ENCODE measurements at places on chromosomes 7 and 10.

- no peak for DNase-seq
These were observed 225.4 kb downstream of the HPSE2 start for GRCh38 chr10:99010286-99010685.

DNA sequence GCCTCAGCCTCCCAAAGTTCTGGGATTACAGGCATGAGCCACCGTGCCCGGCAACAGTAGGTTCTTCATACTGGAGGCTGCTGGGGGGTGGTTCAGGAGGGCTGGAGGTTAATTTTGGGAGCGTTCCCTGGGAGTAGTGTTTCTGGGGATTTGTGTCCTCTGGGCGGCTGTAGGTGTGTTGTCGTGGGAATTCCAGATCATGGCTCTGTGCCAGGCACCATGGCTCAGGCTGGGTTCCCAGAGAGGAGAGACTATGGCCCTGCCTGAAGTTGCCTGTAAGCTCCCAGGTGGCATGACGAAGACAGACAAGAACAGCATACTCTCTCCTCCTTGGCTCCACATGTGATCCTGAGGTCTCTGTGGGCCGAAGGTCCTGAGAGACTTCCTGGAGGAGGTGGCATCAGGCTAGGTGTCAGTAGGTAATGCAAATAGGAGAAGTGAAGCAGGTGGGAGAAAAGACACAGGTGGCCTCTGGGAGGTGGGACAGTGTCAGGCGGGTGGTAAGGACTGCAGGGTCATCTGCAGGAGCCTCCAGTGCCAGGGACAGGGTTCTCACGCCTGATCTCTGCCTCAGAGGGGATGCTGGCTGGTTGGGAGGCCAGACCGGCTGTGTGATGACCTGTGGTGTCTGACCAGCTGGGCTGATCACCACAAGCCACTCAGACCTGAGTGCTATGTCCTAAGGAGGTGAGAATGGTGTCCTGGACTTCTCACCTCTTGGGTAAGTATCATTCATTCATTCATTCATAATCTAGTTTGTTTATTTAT lies 18.7 kb downstream of the CLIP2 start:
- DNase-seq, result no peak

- DNase-seq, result no peak
These were observed at the start of gene CYP2C8 for GRCh38 chr10:95069286-95069685. TSS of gene CYP2C8 (minus strand) at chr10:95069497. CDS start at chr10:95069402, 95 bp downstream.

GRCh38 chr7:52639981-52640380 lies 395.5 kb upstream of the POM121L12 start:
- no peak for DNase-seq

GRCh38 chr10:90447831-90448230 lies 410.0 kb downstream of the HTR7 start:
- no peak for DNase-seq

DNA sequence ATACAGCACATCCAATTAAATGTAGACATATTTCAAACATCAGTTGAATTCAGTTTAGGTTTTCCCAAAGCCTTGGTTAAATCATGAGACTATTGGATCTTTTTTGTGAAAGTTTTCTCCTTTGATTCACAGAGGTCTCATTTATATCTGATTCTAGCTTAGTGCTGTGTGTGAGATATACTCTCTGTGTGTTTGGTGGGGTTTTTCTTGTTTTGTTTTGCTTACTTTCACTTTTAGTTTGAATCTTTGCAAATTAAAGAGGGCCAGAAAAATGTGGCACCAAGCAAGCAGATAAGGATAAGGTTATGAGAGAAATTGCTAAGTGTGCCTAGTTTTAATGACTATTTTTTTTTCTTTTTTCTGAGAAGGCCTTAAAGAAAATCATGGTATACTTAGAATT lies 12.6 kb upstream of the OR6B1 start:
- DNase-seq, result no peak

GRCh38 chr10:79268161-79268601 lies 79.1 kb upstream of the PPIF start:
- DNase-seq, result no peak

DNA sequence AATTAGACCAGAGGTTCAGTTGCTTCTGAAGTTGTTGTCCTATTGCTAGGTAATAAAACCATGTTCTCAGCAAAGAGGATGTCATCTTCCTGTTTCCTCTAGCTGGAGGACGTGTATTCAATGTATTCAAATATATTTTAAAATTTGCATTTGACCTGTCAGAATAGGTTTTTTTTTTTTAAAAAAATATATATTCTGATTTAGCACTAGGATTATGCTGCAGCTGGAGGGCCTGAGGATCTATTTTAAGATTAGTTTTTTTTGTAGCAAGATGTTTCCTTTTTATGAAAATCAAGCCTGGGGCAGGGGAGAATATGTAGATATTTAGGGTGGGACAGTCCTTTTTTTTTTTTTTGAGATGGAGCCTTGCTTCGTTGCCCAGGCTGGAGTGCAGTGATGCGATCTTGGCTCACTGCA lies 337.0 kb downstream of the FRMD4A start:
- no peak for DNase-seq

DNA sequence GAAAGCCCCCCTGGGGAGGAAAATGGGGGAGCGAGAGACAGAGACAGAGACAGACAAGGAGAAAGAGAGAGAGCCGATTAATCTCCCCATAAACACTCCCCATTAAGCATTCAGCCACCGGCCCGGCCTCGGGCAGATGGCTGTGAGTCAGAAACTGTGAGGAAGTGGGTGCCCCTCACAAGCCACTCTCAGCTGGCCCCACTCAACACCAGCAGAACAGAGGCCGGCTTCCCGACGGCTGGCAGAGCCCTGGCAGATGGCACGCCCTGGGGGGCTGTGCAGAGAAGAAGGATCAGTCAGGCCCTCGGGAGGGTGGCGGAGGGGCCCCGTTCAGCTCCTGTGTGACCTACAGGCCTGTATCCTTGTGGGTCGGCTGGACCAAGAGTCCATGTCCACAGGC lies 41.2 kb downstream of the CAMK2B start:
- DNase-seq, result no peak

GRCh38 chr10:91257310-91257709 lies 36.8 kb downstream of the PCGF5 start:
- no peak for DNase-seq

Measured in stimulated activated CD8-positive, alpha-beta memory T cell treated with anti-CD3 and anti-CD28 coated beads, Interleukin-4, amount 100 ng/mL, for 1 hour (primary cell).